ENCODE measurements at places on chromosomes 2 and 18.

DNA sequence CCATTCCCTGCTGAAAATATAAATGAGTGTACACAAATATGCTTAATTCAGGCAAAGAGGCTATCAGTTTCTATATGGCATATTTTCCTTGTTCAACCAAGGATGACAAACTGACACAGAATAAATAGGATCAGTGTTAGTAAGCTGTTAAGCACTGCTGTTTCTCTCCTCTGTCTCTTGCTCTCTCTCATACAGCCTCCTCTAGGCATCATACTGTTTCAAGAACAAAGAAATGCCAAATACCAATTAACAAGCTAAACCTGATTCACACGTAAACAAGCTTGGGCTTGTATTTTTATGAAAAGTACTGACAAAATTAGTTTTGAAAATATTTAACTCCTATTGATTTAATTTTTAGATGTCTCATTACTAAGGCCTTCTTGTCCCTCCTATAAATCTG, 1027.2 kb upstream of the ACVR2A start:
- no peak for DNase-seq

DNA sequence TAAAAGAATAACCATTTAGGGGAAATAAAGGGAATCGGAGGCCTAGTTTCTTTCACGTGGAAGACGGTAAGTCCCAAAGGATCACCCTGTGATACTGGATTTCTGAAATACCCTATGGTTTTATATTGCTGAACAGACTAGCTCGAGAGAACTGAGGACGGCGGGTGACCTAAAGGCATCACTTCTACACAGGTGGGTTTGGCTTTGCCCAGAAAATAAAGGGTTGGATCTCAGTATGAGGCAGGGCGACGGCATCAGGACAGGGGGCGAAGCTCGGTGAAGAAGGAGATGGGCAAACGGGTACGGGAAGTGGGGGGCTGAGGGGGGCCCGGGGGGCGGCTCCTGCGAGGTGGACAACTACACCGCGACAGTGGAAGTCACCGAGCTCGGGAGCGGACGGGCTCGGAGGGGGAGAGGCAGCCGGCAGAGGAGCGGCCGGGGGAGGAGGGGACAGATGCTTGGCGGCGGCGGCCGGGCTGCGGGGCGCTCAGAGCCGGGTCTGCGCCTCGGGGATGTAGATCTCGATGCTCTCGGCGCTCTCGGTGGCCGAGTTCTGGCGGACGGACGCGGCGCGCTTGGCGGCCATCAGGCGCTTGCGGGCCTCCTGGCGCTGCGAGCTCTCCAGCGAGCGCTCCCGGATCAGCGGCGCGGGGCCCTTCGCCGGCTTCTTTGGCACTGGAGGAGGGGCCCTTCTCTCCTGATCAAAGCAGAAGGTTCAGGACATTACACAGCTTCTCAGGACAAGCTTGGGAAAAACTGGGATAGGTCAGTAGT, 48.9 kb downstream of the TGIF1 start:
- DNase-seq, result peak; percentile 80

GRCh38 chr2:212911011-212911410, 240.4 kb downstream of the IKZF2 start:
- DNase-seq, result no peak

GRCh38 chr2:129092956-129093355, 774.3 kb upstream of the HS6ST1 start:
- peak; percentile 22 for DNase-seq

- DNase-seq, result no peak
Observed at GRCh38 chr2:70961648-70961994, 16.8 kb upstream of the ANKRD53 start.

DNA sequence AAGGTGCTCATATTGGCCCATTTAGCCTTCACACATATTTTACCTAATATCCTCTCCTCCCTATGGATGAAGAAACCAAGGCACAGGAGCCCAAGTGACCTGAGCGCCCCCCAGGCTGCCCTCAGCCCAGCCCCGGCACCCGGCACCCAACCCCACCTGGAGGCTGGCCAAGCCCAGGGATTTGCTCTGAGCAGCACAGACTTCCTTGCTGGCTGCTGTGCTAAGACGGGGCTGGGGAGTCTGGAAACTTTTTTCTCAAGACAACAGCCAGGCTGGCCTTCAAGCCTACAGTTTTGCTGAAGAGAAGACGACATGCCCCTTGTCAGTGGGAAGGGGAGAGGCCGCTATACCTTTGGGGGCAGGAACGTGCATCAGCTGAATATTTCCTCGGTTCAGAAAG, 52.7 kb upstream of the LAMA1 start:
- DNase-seq, result no peak

- no peak for DNase-seq
Observed at GRCh38 chr18:36594621-36595020, 234.2 kb downstream of the TPGS2 start.

DNA sequence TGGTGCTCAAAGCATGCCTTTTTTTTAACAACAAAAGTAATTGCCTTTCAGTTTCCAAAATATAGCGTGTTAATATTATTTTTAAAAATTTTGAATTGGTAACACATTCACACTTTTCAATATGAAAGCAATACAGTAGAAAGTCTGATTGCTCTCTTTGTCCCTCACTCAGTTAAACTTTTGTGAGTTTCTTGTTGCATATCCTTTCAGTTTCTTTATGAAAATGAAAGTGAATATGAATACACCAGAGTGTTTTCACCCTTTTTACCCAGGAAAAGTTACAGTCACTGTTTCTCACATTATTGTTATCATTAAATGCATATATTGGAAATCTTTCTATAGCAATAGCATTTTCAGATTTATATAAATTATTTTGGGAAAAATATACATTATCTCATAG, 377.4 kb upstream of the CRIM1 start:
- no peak for DNase-seq

- no peak for DNase-seq
Observed at GRCh38 chr2:42554392-42554791, 14.0 kb upstream of the MTA3 start.

DNA sequence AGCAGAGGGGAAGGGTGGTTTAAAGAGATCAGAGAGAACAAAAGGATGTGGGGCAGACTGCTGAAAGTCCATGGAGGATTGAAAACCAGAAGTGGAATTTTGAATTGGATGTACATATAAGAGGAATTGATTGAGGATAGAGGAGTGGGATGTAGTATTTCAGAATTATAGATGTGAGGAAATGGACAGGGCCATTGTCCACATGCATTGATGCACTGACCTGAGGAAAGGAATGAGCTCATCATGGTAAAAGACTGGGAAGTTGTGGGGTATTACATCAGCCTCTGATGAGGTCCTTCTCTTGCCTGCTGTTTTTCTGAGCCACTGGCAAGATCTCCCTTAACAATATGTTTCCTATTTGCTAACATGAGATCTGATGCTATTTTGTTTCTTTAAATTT, 365.7 kb upstream of the FANCL start:
- no peak for DNase-seq

DNA sequence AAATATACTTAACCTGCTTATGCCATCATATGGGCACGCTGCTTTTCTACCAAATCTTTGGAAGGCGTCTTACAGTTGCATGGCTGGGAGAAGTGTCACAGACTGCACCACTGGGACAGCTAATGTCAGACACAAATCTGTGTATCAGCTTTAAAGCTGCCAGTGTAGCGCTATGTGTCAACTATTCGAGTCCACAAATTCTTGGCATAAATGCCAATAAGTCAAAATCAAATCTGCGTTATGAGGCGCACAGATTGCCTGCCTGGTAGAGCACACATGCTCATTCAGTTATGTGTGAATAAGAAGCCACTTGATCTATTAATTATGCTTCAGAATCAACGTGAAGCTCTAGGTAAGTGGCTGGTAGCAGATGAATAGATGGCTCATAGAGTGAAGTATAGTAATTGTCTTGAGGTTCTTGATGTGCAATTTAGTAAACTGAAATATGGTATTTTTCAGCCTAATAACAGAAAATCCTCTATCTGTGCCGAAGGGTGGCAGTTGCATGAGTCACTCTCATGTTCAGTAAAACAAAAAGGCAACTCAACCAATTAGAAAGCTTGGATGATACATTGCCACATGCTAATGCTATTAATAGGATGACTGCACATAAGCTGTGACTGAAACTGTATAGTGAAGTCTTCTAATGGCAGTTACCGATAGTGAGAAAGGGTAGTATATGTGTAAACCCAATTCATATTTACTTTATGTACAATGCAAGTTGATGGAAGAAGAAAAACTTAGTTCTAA, 52.0 kb downstream of the DCC start:
- no peak for DNase-seq
